ENCODE measurements at places on chromosomes 5 and 9.

GRCh38 chr5:99063737-99064136 is 134.9 kb upstream of the CHD1 start:
- no peak for DNase-seq

- no peak for DNase-seq
These were observed 148.7 kb upstream of the SLC12A2 start for GRCh38 chr5:127934791-127935256.

DNA sequence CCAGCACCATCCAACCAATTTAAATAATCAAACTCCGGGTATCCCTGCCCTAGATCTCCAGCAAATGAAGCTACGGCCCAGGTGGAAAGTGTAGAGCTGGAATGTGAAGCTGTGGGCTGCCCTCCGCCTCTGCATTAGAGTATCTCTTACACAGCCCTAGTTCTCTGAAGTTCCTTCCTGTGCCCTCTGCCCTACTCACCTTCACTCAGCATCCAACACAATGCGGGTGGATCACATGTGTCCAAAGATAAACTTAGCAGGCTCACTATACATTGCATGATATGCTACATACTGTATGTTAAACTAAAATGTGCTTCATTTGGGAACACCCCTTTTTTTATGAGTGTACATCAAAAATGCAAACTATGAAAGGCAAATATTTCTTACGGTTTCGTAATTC is 70.0 kb upstream of the RAD23B start:
- DNase-seq, result no peak

GRCh38 chr5:120236360-120236759 is 227.7 kb upstream of the PRR16 start:
- no peak for DNase-seq

GRCh38 chr9:136122425-136123383 is 4.0 kb upstream of the TMEM250 start:
- no peak for DNase-seq

DNA sequence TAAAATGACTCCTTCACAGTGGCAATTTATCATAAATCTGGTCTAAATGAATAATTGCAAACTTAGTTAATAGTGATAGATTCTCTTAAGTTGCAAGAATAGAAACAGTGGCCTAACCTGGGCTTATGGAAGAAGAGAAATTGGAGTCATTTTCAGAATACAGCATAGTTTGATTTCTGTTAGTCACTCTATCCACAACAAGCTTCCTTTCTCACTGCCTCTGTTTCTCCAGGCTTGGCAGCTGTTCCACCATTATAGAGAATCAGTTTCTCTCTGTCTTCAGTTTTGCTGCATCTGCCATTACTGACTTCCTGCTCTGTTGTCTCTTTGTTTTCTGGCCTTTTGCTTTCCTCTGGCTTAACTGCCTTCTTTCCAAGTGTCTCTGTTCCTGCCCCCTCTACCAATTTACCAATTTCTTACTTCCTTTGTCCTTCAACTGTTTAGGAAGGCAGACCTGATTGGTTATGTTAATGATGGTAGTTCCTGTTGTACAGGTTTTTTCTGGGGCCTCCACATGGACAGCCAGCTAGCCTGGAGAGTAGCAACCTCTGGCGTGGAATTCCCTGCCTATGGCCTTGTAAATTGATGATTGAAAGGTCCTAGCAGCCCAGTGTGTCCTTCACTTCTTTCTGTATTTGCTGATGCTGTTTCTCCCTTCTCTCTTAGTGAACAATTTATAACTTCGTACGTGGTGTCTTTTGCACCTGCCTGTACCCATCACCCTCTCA is 75.9 kb upstream of the RASGRF2 start:
- no peak for DNase-seq

DNA sequence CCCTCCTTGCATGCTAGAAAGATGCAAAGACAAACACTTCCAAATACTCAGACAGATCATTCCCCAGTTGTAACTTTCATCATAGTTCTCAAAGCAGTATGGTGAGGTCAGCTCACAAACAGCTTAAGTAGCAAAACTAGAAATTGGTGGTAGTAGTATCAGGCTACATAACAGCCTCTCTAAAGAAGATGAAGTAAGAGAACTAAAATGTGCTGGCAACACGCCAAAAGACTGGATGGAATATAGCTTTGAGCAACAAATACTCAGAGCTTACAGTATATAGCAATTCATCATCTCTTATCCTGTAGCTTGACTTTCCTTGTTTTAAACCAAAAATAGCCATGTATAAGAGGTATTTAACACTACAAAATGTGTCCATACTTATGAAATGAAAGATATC is 7.5 kb downstream of the PFDN1 start:
- peak; percentile 85 for DNase-seq

DNA sequence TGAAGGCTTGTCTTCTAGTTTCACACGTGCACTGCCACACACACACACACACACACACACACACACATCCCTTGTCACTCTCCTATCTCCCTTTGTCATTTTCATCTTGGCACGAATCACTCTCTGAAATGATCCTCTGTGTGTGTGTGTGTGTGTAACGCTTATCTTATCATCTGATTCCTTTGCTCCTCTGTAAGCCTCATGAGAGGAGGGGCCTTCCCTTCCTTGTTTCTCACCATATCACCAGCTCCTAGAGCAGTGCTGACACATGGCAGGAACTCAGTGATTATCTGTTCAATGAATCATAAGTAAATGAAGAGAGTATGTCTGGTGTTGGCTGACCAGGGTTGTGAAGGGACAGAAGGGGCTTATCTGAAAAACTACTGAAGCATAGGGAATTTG is 53.3 kb downstream of the PDE4D start:
- DNase-seq, result no peak

Measured in HFF-Myc (cell line).